ENCODE measurements at places on chromosomes 3 and 15.

DNA sequence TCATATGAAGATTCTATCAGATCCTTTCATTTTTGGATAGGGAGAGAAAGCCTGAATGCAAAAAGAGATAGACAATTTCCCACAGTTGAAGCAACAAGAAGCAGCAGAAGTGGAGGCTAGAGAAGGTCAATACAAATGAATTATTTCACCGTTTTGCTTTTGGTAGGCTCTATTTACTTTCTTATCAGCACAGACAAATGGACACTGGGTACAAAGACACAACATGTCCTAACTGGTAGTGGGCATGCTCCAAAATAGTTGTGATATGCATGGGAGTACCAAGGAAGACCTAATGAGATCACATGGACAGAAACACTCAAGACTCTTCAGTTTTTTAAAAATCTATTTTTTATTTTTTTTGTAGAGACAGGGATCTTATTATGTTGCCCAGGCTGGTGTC, 99.4 kb downstream of the XRN1 start:
- DNase-seq: no peak

GRCh38 chr3:76582632-76583378, 457.1 kb upstream of the ROBO2 start:
- no peak for DNase-seq

DNA sequence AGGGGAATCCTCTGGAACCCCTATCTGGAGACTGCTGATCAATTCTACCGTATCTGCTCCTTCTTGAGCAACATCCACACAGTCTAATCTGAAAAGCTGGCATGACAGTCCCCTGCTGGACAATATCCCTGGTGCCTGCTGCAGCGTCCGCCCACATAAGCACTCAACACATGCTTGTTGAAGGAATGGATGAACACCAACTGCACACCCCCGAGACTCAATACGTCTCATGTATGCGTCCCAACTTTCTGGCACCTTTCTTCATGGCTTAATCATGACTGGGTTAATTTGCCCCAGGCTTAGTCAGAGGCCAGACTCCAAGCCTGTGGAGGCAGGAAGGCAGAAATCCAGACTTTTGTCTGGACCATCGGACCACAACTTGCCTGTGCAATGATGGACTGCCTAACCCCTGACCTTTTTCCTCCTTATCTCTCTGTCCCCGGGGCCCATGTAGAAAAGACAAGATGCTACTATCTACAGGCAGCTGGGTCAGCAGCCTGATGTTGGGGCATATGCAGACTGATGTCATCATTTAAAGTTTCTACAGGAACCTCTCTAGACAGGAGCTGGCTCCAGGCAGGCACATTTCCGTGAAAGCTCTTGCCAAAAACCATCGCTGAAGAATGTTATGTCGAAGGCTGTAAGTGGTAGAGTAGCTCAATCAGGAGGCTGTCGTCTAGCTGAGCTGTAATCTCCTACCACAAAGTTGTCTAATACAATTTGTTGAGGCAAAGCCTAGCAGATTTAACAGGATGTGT, 114.1 kb upstream of the TPM1 start:
- DNase-seq: no peak

GRCh38 chr3:148044151-148044550, 635.0 kb downstream of the ZIC1 start:
- DNase-seq: no peak

- no peak for DNase-seq
Measured at GRCh38 chr3:172221547-172221946, 182.2 kb downstream of the FNDC3B start.

GRCh38 chr3:43894176-43895049, 203.7 kb downstream of the ABHD5 start:
- DNase-seq: peak; percentile 69

DNA sequence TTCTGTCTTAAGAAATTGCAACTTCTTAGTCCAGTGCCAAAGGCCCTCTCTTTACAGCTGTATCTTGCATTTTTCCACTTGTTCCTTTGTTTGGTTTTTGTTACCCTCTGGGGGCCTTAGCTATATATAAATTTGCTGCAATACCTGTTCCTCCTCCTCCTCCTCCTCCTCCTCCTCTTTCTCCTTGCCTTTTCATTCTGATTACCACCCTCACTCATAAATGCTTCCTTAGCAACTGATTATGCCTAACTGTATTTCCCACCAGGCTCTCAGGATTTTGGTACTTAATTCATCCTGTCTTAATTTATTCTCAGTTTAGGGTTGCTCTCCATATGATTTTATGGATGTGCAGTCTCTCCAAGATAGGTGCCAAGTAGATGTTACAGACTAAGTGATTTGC, 65.7 kb downstream of the SLMAP start:
- DNase-seq: no peak

DNA sequence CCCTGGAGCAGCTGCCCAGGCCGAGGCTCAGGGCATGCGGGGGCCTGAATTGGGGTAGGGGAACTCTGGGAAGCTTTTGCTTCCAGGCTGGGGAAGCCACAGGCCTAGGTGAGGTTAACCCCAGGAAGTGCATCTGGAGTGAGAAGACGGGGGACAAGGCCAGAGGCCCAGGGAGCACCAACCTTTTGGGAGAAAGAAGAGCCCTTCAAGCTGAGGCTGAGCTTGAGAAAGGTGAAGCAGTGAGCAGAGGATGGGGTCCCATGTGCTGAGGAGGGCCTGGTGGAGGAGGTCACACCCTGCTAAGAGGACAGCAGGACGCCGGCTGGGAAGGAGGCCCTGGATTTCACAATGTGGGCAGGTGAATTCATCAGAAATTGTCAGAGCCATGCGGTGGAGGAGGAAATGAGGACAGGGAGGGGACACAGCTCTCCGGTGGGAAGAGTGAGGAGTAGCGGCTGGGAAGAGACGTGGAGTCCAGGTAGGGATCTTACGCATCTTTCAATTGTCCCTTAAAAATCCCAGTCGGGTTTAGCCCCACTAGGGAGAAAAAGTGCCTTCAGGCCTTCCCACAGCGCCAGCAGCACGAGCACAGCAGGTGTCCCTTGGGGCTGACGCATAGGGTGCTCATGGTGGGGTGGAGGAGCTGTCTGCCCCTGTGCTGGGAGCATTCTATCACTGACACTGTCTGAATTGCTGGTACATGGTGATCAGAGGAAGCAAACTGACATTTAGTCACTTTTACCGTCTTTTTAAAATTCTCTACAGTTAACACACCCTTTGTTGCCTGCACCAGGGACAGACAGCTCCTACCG, 50.9 kb downstream of the HCN4 start:
- DNase-seq: peak; percentile 14

DNA sequence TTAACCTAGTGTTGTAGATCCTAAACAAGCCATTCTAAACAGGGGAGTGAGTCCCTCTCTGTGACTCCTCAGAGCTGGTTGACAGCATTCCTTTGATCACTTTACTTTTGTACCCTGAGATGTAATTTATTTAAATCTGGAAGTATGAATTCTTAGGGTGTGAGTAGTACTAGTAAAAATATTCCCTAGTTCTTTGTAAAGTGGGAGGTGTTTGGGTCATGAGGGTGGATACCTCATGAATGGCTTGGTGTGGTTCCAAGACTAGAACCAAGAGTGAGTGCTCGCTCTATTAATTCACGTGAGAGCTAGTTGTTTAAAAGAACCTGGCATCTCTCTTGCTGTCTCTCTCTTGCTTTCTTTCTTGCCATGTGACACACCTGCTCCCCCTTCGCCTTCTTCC, 223.7 kb downstream of the SQOR start:
- DNase-seq: no peak

DNA sequence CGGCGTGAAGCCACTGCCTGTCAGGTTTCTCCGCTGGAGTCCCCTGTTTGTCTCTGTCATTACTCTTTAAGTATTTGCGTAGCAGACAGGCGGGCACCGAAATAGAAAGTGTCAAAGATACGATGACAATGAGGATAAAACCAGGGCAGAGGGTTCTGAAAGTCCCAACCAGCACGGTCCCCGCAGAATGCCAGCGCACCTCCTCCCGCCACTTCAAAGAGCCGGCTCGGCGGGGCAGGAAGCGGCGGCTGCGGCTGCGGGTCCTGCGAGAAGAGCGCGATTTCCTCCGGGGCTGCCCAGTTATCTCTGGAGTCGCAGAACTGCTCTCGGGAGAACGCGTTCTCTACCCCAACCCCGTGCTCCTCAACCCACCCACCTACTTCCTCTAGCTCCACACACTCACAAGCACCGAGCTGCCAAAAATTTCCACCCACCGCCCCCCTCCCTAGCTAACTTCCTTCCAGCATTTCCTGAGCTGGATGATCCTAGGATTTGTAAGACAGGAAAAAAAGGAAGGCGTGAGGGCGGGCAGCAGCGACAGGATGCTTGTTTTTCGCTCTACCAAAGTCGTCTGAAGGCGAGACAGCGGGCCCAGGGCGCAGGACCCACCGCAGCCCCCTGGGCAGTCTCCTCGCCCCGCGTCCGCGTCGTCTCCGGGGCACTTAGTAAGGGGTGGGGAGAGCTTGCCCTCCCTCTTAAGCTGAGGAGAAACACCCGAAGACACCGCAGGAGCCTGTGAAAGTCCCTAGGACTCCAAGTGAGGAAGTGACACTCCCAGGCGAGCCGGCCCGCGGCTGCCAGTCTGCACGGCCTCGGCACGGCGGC, at the start of gene ARHGAP31:
ARHGAP31 (plus strand) TSS at position 513 of the 825 bp plus-strand sequence. CDS start 522 bp downstream, outside the sequence.
- peak; percentile 78 for DNase-seq

DNA sequence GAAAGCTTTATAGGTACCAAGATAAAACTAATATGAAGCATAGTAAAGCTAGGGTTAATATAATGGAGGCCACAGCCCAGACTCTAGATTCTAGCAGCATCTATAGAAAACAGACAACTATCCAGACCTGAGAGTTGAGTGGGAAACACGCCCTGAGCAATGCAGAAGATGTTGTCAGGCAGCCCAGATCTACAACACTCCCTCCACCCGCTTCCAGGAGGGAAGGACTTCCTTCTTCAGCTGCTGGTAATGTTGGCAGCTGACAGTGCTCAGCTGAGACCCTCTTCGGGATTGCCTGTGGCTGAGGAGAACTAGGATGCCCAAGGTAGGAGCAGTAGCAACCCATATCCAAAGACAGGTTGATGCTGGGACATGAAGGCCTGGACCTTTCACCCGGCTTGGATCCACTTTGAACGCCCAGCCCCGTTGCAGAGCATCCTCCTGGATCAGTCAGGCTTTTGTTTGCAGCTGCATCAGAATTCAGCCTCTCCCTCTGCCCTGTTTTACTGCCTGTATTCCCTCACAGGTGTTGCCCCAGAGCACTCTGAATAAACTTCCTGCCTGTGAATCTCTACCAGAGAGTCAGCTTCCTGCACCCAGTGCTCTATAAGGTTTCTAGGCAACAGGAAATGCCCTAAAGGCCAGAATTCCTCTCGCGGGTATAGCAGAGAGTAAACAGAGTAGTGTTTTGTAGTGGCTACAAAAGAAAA, 174.7 kb upstream of the IL12A start:
- no peak for DNase-seq

- no peak for DNase-seq
Measured at GRCh38 chr15:67870868-67871408, 31.1 kb upstream of the RNU6-1 start.

- no peak for DNase-seq
Measured at GRCh38 chr3:197202694-197203093, 95.7 kb downstream of the DLG1 start.

DNA sequence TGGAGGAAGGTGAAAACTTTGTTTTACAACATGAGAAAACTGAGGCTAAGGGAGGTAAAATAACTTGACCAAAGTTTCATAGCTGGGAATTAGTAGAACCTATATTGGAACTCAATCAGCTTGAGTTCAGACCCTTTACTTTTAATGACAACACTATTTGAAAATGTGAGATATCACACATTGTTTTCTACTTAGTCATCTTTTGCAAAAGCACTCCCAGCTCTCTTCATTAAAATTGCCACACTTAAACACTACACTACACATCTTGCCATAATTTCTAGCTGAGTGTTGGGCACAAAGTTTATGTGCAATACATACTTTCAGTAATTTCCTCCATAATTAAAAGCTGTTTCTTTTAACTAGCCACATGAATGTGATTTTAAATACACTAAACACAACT, 230.4 kb upstream of the DCBLD2 start:
- DNase-seq: no peak

GRCh38 chr3:108830381-108830780, 7.8 kb downstream of the TRAT1 start:
- DNase-seq: no peak

GRCh38 chr3:172711454-172711795, 558 bp upstream of the NCEH1 start:
- no peak for DNase-seq

- DNase-seq: no peak
Measured at GRCh38 chr3:10337323-10338163, 16.6 kb upstream of the SEC13 start.

- DNase-seq: no peak
Measured at GRCh38 chr3:148307443-148307843, 390.3 kb upstream of the AGTR1 start.

- peak; percentile 55 for DNase-seq
Measured at GRCh38 chr15:89496155-89497098, at the start of gene RHCG. TSS of gene RHCG (minus strand) at chr15:89496583. CDS start at chr15:89496544, 39 bp downstream.

- DNase-seq: no peak
Measured at GRCh38 chr15:76376029-76376428, 39.5 kb downstream of the ISL2 start.

- no peak for DNase-seq
Measured at GRCh38 chr15:97071668-97072067, 741.2 kb downstream of the NR2F2 start.

GRCh38 chr3:129121016-129121791, 400 bp downstream of the RAB43 start:
- peak; percentile 63 for DNase-seq

- DNase-seq: no peak
Measured at GRCh38 chr15:48500595-48500994, 144.9 kb downstream of the FBN1 start.

GRCh38 chr15:74461847-74462511, 1.0 kb upstream of the UBL7 start:
- DNase-seq: no peak

- no peak for DNase-seq
Measured at GRCh38 chr3:57518276-57518915, 25.7 kb downstream of the DNAH12 start.

DNA sequence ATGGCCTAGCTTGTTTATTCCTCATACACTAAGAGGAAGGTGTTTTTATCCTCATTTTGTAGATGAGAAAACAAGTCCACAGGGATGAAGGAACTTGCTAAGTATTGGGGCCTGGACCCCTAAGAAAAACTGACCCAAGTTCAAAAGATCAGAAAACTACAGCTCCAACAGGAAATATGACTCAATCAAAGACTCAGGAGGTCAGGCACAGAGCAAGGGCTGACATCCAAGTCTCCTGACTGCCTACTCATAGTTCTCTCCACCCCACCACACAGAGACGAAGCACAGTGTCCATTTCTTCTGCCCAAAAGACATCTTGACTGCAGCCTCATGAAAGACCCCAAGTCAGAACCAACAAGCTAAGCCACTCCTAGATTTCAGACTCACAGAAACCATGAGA, 26.9 kb upstream of the TPM1 start:
- no peak for DNase-seq

- DNase-seq: no peak
Measured at GRCh38 chr3:59528251-59528650, 478.4 kb upstream of the CFAP20DC start.

- DNase-seq: no peak
Measured at GRCh38 chr15:90382320-90382719, 5.7 kb upstream of the IQGAP1 start.

GRCh38 chr15:92714077-92714476, 58.5 kb upstream of the FAM174B start:
- peak; percentile 63 for DNase-seq

- DNase-seq: no peak
Measured at GRCh38 chr3:107985496-107985895, 105.3 kb downstream of the CD47 start.

- no peak for DNase-seq
Measured at GRCh38 chr3:10354361-10355015, 33.6 kb upstream of the SEC13 start.
